ENCODE measurements at places on chromosomes 12 and 14.
A peak's percentile ranks its signal among the peaks of the same experiment; 100 is the strongest.

DNA sequence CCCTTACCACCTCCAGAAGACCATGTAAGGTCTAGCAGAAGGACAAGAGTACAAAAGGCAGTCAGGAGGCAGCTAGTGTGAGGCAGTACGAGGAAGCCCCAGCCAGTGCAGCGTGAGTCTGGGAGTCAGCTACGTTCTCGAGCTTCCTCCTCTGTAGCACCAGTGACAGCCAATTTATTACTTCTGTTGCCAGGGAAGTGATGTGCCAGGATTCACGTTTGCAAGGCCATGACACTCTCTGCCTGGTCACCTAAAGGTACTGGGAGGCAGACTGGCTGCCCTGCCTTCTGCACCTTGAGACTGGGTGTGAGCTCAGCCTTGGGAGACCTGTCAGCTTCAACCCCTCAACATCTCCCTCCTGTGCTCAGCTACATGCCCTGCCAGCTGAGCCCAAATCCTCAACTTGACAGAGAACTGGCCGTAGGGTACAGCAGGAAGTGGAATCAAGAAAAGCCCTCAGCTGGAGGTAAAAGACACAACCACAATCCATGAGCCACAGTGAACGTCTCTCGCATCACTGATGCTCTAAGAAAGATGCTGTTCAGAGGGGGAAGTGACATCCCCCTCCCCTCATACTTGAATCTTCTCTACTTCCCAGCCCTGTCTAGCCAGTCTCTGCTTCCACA lies 182.5 kb upstream of the RGS6 start:
- no peak for DNase-seq

- DNase-seq: no peak
These were observed 166.0 kb downstream of the FSCB start for GRCh38 chr14:44341116-44341515.

DNA sequence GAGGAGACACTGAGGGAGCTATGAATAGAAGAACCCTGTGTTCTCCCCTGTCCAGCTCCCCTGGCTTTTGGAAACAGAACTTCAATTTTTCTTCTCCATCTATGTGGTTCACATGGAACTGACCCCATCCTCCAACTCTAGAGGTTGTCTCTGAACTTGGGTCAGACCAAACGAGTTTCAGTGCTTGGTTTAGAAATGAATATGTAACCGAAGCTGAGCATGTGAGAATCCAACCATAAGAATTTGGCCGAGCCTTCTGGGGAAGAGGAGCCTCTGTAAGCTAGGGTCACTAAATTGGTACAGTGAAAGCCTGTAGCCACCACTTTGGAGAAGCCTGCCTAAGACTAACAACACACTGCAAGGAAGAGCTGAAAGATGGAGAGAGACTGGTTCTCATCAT lies 464.4 kb downstream of the ZFP36L1 start:
- DNase-seq: no peak

GRCh38 chr12:124914392-124915238 lies at the start of gene UBC:
TSS of gene UBC (minus strand) at chr12:124914650. CDS start at chr12:124913771, 879 bp downstream.
- peak; percentile 97 for DNase-seq

DNA sequence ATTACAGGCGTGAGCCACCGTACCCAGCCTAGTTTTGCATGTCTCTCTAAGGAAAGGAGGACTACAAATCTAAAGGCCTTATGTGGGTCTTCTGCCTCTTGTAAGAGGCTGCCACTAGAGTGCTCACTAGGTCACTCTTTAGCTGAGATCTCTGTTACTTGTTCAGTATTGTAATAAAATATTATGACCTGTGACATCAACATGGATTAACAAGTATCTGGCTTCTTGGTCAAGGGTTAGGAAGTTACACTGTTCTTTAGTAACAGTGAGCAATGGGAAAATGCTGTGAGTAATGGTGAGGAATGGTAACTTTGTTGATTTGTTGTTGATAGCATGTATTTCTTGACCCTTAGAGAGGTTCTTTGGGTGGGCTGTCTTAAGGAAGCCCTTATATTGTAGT lies 50.5 kb downstream of the ERC1 start:
- no peak for DNase-seq

DNA sequence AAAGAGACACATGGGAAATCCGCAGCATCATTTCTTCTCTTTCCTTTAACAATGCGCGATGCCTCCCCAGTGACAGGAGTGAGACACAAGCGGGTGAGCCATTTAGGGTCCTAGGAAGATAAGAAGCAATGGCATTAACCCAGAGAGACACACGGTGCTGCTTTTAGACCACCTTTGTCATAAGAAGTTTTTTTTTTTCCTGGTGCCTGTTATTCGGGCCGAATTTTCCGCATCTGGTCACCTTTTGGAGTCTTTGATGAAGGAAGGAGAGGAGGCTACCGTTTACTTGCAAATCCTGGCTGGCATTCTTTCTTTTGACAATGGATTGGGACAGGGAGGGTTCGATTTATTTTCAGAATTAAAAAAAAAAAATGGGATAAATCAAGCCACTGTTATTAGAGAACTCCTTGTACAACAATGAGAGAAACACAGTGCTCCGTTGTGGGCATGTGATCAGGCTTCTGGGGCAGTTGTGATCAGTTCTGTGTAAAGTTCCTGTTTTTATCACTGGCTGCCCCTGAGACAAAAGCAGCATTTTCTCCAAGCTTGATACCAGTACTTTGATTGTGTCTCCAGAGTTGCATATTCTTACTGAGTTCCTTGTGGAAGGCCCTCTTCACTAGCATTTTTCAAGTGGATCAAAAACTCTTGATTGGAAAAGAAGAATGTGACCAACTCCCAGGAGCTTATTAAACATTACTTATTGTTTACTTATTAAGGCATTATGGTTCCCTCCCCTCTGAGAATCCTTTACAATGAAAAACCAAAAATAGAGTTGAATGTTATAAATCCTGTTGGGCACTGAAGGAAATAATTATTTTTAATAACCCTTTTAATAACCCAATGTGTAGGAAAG lies 1.1 kb downstream of the DIP2B start:
- DNase-seq: peak; percentile 58

DNA sequence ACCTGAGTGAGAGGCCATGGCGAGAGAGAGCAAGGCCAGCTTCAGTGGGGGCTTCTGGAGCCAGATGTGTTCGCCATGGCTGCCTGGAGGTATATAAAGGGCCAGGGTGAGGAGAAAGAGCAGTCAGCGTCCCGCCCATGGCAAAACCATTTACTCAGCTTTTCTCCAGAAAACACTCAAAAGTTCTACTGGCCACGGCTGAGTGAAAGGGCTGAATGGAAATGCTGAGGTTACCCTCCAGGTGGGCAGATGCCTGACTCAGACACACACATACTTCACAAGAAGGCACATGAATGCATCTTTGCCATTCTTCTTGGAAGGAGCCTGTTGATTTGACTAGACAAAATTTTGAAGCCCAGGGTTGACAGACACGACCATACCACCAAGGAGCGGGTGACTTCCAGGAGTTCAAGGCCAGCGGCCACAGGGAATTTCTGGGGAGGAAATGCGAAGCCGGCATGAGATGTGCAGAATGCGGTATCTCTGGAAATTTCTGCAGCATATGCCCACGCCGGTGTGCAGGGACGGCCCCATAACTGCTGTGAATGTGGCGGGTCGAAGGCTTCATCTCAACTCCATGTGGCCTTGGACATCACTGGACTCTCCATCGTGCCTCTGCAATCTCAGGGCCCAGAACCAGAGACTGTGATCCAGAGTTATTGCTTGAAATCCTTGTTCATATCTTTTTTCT lies at the start of gene IL31:
TSS of gene IL31 (minus strand) at position 67 of the 691 bp plus-strand sequence. CDS start at position 18, 49 bp downstream.
- no peak for DNase-seq

GRCh38 chr14:33505266-33505962 lies 445.5 kb downstream of the EGLN3 start:
- DNase-seq: no peak

- no peak for DNase-seq
These were observed 12.0 kb downstream of the SLC15A4 start for GRCh38 chr12:128811806-128812205.

DNA sequence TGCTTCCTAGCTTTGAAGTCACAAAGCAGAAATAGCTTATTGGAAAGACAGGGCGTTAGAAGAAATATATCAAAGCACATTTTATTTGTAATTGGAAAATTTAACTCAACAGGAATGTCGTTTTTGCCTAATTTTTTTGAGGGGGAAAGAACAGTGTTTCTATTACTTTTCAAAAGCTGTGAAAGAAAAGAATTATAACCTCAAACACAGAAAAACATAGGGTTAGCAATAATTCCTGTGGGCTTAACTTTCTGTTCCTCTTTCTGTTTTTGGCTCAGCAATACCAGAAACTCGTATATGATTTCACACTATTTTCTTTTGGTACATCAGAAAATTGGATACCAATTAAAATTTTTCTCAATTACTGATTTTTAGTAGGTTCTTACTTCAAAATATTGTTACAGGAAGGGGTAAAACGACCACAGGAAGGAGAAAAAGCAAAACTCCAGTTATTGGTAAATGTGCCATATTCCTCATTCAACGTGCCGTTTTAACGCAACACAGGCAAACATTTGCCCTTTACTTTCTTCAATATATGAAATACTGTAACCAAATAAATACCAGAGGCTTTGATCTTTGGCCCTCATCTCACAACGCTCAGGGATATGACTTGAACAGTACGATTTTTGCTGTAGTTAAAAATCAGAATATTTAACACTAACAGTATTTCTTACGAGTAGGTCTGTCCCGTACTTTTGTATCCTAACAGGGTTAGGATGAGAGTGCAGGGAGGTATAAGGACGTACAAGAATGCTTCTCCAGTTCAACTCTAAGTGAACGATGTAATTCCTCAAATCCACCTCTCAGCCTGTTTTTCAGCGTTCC lies 1.3 kb upstream of the RNU6-7 start:
- DNase-seq: no peak
